ENCODE measurements at places on chromosomes 1 and 21.

GRCh38 chr1:31767225-31767624 lies 3.1 kb upstream of the ADGRB2 start:
- DNase-seq: no peak

DNA sequence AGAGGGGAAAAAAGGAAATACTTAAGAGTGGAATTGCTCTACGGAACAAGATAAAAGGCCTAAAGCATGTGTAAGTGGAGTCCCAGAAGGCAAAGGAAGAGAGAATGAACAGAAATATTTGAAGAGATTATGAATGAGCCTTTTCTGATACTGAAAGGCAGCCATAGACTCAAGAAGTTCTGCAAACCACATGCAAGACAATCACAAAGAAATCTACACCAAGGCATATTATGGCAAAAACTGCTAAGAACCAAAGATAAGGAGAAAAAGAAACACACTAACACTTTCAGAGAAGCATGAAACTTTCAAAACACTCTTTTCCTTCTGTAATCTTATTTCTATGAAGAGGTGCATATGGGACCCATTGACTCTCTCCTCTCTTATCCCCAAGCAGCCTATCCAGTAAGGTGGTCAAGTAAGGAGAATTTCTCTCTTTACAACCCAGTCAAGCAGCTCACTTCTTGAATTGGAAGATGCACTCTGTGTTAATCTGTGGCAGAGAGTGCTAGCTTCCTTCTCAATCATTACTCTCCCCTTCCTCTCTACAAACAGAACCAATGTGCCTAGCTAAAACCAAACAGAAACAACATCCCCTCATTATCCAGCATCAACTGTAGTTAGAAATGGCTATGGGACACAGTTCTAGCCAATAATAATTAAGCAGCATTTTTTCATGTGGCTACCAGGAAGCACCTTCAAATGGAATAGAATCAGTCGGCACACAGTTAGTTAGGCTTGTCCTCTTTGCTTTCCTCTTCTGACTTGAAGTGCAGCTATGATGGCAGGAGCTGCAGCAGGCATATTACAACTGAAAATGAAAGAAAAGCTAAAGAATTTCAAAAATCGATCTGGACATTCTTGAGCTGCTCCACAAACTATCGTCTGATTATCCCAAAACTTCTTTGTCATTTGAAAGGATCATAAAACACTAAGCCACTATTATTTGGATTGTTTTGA lies 25.9 kb downstream of the KRTAP19-8 start:
- DNase-seq: no peak

DNA sequence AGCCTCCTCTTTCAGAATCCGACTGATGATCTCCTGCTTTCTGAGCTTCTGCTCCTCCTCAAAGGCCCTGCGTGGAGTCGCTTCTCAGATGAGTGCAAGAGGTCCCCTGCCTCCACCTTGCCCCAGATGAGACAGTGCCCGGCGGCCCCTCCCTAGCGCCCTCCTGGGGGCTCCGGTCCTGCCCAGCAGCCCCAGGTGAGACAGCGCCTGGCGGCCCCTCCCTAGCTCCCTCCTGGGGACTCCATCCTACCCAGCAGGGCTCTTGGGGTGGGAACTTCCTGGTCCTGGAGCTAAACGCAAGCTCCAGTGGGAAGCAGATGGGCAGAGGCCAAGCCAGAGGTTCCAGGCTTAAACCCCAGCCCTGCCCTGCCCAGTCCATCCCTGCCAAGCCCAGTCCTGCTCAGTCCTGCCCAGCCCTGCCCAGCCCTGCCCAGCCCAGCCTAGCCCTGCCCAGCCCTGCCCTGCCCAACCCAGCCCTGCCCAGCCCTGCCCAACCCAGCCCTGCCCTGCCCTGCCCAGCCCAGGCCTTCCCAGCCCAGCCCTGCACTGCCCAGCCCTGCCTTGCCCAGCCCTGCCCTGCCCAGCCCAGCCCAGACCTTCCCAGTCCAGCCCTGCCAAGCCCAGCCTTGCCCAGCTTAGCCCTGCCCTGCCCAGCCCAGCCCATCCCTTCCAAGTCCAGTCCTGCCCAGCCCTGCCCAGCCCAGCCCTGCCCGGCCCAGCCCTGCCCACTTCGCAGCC lies 34.6 kb downstream of the CFAP74 start:
- DNase-seq: no peak

- no peak for DNase-seq
These were observed 312.6 kb downstream of the DPYD start for GRCh38 chr1:97608272-97608671.

DNA sequence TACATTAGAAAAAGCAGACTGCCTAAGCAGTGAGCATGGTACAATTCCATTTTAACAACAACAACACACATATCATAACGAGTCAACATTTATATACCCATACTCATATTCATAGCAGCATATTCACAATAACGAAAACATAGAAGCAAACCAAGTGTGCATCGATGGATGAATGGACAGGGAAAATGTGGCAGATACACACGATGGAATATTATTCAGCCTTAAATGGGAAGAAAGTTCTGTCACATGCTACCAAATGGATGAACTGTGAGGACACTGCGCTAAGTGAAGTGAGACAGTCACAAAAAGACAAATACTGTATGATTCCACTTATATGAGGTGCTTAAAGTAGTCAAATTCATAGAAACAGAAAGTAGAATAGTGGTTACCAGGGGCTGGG lies 9.5 kb upstream of the MAN1C1 start:
- DNase-seq: no peak

DNA sequence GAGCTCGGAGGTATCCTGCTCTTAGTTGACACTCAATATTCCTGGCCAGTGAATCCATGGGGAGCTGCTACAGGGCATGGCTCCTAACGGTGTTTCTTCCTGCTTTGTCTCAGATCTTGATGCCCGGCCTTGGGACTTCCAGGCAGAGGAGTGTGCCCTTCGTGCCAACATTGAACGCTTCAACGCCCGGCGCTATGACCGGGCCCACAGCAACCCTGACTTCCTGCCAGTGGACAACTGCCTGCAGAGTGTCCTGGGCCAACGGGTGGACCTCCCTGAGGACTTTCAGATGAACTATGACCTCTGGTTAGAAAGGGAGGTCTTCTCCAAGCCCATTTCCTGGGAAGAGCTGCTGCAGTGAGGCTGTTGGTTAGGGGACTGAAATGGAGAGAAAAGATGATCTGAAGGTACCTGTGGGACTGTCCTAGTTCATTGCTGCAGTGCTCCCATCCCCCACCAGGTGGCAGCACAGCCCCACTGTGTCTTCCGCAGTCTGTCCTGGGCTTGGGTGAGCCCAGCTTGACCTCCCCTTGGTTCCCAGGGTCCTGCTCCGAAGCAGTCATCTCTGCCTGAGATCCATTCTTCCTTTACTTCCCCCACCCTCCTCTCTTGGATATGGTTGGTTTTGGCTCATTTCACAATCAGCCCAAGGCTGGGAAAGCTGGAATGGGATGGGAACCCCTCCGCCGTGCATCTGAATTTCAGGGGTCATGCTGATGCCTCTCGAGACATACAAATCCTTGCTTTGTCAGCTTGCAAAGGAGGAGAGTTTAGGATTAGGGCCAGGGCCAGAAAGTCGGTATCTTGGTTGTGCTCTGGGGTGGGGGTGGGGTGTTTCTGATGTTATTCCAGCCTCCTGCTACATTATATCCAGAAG lies 16.7 kb downstream of the ALX3 start:
- no peak for DNase-seq

DNA sequence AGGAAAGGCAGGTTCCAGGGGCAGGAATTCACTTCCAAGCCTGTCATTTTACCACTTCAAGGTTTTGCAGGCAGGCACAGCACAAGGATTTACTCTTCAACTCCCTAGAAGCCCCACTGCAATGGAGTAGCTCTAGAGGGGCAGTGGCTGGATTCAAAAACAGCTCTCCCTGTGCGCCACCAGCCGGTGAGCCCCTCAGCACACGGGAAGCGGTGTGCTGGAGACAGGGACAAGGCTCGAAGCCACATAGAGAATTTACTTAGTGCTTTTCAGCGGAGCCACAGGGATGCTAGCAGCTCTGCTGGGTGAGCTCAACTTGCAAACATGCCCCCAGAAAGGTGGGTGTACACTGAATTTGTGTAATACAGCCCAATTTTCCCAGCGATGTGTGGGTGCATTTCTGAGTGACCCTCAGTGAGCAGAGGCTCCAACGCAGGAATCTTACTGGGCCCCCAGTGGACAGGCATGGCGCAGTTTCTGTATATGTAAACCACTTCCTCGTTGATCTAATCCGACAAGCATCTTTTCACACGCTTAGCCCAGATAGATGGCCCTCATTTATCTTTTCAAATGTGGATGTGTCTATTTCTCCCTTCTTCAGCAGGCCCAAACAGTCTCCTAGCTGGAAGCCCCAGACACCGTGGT lies 10.9 kb downstream of the VWA5B1 start:
- DNase-seq: no peak

- DNase-seq: no peak
These were observed 21.9 kb upstream of the PKN2 start for GRCh38 chr1:88661951-88662699.

- no peak for DNase-seq
These were observed 3.5 kb downstream of the NBL1 start for GRCh38 chr1:19647643-19648042.

DNA sequence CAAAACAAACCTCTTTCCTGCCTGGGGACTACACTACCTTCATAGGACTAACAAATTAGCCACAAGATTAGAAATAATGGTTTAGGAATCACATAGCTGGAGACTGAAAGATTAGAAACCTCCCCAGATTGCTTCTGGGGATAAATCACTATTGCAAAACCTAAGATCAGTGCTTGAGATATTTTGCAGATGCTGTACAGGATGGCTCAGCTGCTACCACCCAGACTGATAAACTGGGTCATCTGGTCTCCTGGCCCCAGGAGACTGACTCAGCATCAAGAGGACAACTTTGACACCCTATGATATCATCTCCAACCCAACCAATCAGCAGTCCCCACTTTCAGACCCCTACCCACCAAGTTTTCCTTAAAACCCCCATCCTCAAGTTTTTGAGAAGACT lies 137.0 kb downstream of the LRRC53 start:
- DNase-seq: no peak

DNA sequence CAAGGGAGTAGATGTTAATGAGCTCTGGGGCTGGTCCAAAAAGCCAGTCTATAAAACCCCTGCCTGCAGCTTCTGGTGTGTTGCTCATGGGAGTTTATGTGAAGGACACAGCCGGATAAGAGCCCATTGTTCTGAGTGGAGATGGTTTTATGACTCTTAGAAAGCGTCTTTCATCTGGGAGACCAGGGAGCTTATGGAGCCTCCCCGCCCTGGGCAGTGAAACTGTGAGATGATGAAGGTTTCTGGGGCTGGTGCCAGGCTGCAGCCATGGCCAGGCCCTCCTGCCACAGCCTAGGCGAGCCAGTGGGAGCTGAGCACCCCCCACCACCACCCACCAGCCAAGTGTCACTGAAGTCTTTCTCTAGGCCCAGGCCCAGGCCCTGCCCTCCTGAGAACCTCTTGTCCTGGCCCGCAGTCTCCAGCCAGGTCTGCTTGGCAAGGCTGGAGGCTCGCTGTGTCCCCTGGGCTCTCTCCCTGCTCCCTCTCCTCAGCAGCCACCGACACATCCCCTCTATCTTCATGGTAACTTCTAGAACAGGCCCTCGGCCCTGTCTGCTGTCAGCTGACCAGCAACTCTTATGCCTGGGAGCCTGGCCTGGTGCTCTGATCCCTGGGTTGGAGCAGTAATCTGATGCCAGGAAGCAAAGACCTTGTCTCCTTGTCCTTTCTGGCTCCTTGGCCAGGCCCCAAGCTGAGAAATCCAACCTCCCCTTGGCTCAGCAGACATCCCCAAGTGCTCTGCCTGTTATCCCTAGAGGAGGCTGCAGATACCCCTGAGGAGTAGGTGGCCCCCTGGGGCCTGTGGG lies 7.6 kb upstream of the ARHGEF10L start:
- DNase-seq: no peak

DNA sequence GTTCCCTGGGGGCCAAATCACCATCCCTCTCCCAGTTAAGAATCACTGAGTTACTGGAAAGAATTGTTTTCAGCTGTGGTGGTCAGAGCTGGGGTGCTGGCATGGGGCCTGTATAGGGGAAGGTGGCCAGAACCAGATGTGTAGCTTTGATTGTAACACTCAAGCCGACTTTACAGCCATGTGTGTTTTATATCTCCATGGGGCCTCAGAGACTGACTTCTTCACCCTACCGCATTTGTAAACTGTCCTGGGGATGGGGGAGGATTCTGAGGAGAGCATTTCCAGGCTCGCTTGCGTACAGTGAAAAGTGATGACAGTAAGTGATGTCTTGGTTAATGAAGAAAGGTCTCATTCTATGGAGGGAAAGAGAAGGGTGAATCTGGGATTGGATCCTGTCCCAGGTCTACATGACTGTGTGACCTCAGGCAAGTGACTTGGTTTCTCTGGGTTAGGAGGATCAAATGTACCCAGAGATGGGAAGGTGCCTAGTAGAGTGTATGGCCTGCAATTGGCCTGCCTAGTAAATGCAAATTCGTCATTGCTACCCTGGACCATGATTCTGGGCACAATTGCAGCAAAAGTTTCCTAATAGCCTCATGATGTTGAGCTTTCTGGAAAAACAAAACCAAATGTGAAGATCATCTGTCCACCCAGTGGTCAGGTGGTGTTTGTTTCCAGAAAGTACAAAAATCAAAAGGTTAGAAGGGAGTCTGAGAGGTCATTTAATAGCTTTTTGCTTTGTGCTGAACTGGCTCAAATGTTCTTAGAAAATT lies 49.7 kb upstream of the RCC2 start:
- DNase-seq: no peak
